ENCODE measurements at places on chromosomes 5 and 9.

GRCh38 chr5:104955479-104955878 is 1392.9 kb upstream of the NUDT12 start:
- DNase-seq = no peak

DNA sequence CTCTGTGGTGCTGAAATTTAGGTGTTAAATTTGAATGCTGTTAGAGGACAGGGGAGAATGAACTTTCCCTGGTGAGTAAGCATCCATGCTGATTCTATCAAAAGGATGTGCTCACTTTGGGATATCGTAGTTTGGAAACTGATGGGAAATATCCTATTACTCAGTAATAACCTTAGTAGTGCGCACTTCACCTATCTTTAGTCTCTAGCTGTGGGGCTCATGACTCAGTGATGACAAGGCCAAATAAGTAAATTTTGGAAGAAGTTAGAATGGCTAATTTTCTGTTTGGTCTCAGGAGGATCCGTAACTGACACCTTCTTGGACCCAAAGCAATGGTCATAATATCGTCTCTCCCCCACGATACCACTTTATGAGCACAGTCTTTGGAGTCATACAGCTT is 448.4 kb downstream of the PSAT1 start:
- DNase-seq = no peak

DNA sequence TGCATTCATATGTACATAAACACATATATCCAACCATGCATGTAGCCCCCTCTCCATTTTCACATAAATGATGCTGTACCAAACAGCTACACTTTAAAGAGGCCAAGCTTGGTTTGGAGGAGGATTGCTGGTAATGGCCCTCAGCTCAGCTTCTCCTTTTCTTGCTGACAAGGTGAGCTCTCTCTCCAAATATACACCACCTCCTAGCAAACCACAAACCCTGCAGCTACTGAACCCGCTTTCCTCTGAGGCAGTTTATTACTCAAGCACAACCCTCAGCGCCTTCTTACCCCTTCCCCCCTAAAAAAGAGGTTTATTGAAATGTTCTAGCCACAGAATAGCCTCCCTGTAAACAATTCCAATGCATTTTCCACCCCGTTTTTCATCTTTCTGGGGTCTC is 54.0 kb downstream of the ALG2 start:
- peak; percentile 6 for DNase-seq

- DNase-seq = no peak
Measured at GRCh38 chr5:132209131-132209530, 18.5 kb downstream of the P4HA2 start.

GRCh38 chr5:56055859-56056258 is 61.1 kb upstream of the IL6ST start:
- DNase-seq = no peak

GRCh38 chr9:132472199-132472598 is 62.2 kb downstream of the CFAP77 start:
- peak; percentile 86 for DNase-seq

All from DMS79 treated with DMSO at 0.1 percent for 48 hours (cell line).